ENCODE measurements at places on chromosomes 16 and 17. TPM values are rescaled to one million over a fixed set of nuclear protein-coding genes. Genes with fewer than 3 reads are reported as not detected.

ABCC11 gene
- total RNA-seq, result 0.33 TPM

WFDC1 gene
- total RNA-seq, result 0.24 TPM

JPH3 gene
- 30.3 TPM for total RNA-seq

CSH1 gene
- not detected for total RNA-seq

CDH8 gene
- 7.4 TPM for total RNA-seq

GRCh38 chr16:81532491-81533174 is 88.0 kb downstream of the CMIP start:
- H3K4me1 ChIP-seq, result peaks cover 3% of the 10 kb centered on the region
- DNase-seq, result no peak
- H3K36me3 ChIP-seq, result peaks cover 10% of the 10 kb centered on the region
- no peak overlapping the region for H3K27ac ChIP-seq
- H3K4me3 ChIP-seq, result no peak overlapping the region

- H3K4me3 ChIP-seq, result no peak overlapping the region
- no peaks in the 10 kb centered on the region for H3K27me3 ChIP-seq
- no peak for DNase-seq
Measured at GRCh38 chr16:49548325-49548970, 174.8 kb downstream of the C16orf78 start.

GRCh38 chr16:81505011-81505661 is 60.5 kb downstream of the CMIP start:
- H3K27me3 ChIP-seq, result no peaks in the 10 kb centered on the region
- no peaks in the 10 kb centered on the region for H3K4me1 ChIP-seq
- DNase-seq, result no peak
- no peak overlapping the region for H3K4me3 ChIP-seq
- H3K36me3 ChIP-seq, result 0 out of 2 replicates have a peak, but pooled peaks cover under 1% of the 10 kb centered on the region

DNA sequence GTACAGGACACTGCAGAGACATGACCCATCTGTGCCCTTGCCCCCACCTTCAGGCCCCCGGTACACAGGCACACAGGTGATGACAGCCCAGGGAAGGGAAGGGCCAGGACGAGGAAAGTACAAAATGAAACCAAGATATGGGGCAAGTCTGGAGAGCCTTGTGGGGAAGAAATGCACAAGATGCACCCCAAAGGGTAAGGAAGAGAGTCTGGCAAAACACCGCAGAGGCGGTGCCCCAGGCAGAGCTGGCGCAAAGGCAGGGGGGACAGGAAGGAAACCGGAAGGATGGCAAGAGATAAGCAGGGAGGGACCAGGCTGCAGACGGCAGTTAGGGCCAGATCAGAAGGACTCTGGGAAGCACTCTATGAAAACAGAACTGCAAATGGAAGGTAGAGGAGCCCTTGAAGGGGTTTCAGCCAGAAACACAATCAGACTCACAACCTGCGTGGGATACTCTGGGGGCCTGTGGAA is 81.4 kb downstream of the SLC39A11 start:
- no peaks in the 10 kb centered on the region for H3K36me3 ChIP-seq
- no peak overlapping the region for H3K27ac ChIP-seq
- no peak overlapping the region for H3K4me3 ChIP-seq
- no peak for DNase-seq

GRCh38 chr17:1946021-1946932 is 78.9 kb downstream of the RTN4RL1 start:
- no peak overlapping the region for H3K4me3 ChIP-seq
- no peak overlapping the region for H3K27ac ChIP-seq

- H3K27ac ChIP-seq, result no peak overlapping the region
- no peak for DNase-seq
- no peak overlapping the region for H3K4me3 ChIP-seq
- H3K36me3 ChIP-seq, result peaks cover 2% of the 10 kb centered on the region
- no peaks in the 10 kb centered on the region for H3K27me3 ChIP-seq
Measured at GRCh38 chr16:69804297-69804696, 42.2 kb downstream of the WWP2 start.

GRCh38 chr16:15054357-15055140 is 1.3 kb downstream of the NTAN1 start:
- no peaks in the 10 kb centered on the region for H3K4me1 ChIP-seq
- no peaks in the 10 kb centered on the region for H3K27me3 ChIP-seq
- H3K36me3 ChIP-seq, result peaks cover 14% of the 10 kb centered on the region
- peak overlapping the region; percentile 79 for H3K4me3 ChIP-seq
- DNase-seq, result no peak

- no peak for DNase-seq
- H3K4me3 ChIP-seq, result no peak overlapping the region
- H3K27me3 ChIP-seq, result no peaks in the 10 kb centered on the region
- no peaks in the 10 kb centered on the region for H3K4me1 ChIP-seq
- no peaks in the 10 kb centered on the region for H3K36me3 ChIP-seq
- H3K27ac ChIP-seq, result no peak overlapping the region
Measured at GRCh38 chr17:66667491-66668030, 167.4 kb upstream of the CACNG5 start.

- peaks cover 18% of the 10 kb centered on the region for H3K36me3 ChIP-seq
- H3K27me3 ChIP-seq, result no peaks in the 10 kb centered on the region
- DNase-seq, result no peak
- no peak overlapping the region for H3K27ac ChIP-seq
- H3K4me3 ChIP-seq, result no peak overlapping the region
Measured at GRCh38 chr16:35195864-35196216, 1736.4 kb downstream of the TP53TG3F start.

DNA sequence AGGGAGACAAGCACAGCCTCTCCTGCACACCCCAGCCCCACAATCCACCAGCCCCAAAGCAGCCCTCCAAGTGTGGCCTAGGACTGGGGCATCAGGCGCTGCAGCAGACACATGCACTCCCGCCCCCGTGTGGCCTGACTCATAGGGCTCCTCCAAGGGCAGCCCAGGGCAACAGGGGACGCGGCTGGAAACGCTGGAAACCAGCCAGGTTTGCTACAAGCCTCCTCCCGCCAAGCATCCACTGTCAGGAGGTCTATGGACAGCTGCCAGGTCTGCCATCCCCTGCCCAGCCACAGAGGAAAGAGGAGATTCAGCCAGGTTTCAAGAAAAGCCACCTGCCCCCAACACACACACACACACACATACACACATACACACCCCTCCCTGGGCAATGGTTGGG is 25.8 kb downstream of the SRCIN1 start:
- DNase-seq, result peak; percentile 89
- no peaks in the 10 kb centered on the region for H3K36me3 ChIP-seq
- peak overlapping the region; percentile 35 for H3K4me3 ChIP-seq
- no peaks in the 10 kb centered on the region for H3K4me1 ChIP-seq
- H3K27me3 ChIP-seq, result peaks cover 49% of the 10 kb centered on the region

DNA sequence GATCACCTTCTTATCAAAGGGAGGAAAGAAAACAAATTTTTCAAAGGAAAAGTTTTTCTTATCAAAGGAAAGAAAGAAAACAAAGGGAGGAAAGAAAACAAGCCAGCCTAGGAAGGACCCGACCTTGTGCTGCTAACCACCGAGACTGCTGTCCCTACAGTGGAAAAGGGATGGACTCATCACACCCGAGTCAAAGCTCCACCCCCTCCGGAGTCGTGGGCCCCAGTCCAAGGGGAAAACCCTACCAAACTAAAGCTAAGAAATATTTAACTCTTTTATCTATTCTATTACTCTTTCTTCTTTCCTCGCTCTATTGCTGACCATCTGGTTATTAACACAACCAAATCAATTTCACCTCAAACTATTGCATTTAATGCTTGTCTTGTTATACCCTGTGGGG is 6.1 kb upstream of the ENDOV start:
- no peaks in the 10 kb centered on the region for H3K27me3 ChIP-seq
- H3K36me3 ChIP-seq, result no peaks in the 10 kb centered on the region
- H3K27ac ChIP-seq, result no peak overlapping the region
- H3K4me1 ChIP-seq, result no peaks in the 10 kb centered on the region

All from H9 (cell line).